ENCODE measurements at places on chromosomes 1 and 21.
A peak's percentile ranks its signal among the peaks of the same experiment; 100 is the strongest.

GRCh38 chr1:38680801-38681510 is 178.6 kb downstream of the RRAGC start:
- DNase-seq, result no peak

GRCh38 chr1:210757677-210758076 is 376.3 kb downstream of the KCNH1 start:
- DNase-seq, result no peak

GRCh38 chr1:16164213-16165072 is 8.6 kb upstream of the EPHA2 start:
- DNase-seq, result no peak

GRCh38 chr1:181369416-181369815 is 113.9 kb upstream of the CACNA1E start:
- no peak for DNase-seq

DNA sequence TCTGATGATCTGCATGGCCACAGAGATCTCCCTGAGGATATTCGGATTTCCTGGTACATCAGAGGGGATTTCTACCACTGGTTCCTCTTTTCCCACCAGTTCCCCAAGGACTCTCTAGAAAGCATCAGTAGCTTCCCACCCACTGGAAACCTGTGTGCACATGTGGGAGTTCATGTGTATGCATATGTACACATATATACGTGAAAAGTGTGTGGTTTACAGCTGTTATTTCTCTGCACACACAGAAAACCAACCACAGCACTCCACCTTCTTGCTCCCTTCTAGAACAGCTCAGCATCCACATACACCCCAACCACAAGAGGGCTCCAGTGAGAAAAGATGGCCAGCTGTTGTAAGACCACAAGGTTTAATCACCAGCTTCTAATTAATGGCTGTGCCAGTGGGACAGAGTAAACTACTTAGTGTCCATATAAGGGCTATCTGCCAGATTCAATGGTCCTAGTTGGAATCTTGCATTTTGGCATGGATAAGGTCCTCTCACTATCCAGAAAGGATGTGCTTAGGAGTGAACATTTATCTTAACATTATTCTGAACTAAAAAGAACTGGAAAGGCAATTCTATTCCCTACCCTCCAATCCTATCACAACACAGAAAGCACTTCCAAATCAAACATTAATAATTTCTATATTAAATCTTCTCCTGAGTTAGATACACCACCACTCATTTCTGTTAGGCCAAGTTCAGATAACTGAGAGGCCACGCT is 24.1 kb downstream of the GPR3 start:
- peak; percentile 71 for DNase-seq

DNA sequence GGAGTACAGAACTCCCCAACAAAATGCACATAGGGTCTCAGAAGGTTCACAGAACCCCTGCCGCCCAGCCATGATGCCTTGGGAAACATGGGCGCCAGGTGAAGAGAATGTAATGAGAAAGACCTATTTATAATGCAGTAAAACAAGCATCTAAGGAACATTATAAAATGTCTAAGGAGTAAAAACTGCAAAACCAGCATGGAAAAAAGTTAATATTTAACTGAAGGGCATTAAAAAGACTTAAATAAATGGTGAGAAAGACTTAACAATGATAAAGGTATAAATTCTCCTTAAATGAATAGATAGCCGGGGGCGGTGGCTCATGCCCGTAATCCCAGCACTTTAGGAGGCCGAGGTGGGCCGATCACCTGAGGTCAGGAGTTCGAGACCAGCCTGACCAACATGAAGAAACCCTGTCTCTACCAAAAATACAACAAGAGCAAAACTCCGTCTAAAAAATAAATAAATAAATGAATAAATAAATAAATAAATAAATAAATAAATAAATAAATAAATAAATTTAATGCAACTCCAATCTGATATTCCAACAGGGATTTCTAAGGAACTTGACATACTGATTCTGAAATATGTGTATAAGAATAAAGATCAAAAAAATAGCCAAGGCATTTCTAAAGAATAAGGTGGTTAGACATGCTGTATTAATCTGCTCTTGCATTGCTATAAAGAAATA is 27.3 kb upstream of the ACOT11 start:
- no peak for DNase-seq

DNA sequence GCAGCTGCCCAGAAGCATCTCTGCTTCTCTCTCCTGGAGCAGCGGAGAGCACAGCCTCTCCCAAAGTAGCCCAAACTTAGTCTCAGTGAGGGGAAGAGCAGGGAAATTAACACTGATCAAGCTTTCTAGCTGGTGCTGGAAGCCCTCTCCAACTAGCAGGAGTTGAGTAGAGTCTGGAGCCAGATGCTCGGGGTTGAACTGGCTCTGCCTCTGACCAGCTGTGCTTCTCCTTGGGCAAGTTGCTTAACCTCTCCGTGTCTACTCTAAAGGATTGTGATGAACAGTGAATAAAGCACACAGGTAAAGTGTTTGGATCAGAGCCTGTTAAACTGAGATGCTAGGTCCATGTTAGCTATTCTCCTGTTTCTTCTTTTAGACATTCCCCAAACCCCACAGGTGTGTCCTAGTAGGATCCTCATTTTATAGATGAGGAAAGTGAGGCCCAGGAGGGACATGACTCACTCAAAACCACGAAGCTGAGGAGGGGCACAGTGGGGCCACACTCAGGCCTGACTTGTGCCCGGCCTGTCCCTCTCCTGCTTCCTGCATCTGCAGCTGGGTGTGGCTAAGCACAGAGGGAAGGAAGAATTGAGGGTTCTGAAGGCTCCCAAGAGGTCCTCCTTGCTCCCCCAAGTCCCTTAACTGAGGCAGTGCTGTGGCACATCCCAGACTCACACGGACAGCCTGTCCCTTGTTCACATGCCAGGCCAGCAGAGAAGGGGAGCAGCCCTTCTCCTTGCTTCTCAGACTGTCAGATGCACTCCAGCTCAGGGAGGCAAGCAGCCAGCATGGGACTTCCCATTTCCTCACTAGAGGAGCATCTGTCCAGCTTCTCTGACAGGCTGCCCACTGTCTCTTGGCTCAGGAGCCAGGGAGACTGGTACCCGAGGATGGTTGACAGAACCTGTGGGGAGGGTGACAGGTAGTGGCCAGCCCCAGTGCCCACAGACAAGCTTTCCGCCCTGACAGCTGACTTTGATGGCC is 152.0 kb upstream of the IGSF21 start:
- no peak for DNase-seq

- no peak for DNase-seq
These were observed 59.5 kb downstream of the TRIM11 start for GRCh38 chr1:228347181-228347580.

DNA sequence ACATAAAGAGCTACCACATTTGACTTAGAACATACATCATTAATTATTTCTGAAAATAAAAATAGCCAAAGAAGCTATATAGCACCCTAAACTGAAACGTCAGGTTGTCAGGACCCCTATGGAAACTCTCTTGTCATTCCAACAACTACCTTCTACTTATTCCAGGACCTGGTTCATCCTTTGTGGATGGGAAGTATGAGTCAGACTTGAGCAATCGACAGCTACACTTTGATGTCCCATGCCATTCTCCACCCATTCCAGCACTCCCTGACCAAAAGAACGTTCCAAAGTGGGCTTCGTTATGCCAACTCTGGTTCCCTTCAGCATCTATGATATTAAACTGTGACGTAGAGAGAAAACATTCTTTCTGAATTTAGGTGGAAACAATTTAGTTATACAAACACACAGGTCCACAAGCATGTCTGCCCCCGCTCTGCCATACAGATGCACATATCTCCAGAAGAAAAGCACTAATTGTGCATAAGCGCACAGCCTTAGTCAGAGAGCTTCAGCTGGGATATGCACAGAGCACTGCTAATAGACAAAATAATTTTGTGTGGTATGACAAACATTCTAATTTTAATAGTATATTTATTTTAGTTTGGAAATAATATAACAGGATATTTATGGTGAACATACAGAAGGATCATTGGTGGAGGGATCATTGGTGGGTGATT is 723.1 kb upstream of the B3GALT2 start:
- DNase-seq, result no peak

- DNase-seq, result no peak
These were observed 480.6 kb downstream of the CAMTA1 start for GRCh38 chr1:7265771-7266371.

DNA sequence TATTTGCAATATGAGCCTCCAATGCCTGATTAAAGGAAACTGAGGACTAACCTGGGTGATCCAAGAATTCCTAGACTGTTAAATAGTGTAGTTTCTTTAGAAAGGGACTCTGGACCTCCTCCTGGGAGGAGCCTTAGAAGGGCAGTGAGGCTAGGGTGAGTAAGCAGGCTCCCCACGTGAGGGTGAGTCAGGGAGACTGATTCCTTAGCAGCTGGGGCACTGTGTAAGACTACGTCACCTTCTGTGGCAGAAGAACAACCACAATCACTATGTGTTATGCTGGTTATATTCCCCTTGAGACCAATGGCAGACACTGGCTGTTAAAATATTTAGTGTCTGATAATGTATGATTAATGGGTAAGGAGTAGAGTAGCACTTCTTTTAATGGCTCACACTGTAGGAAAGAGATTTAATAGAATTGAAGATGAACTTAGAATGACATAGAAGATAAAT is 53.3 kb upstream of the SYT14 start:
- DNase-seq, result peak; percentile 23

GRCh38 chr1:200334661-200335256 is 75.1 kb downstream of the ZNF281 start:
- no peak for DNase-seq

- no peak for DNase-seq
These were observed 58.0 kb downstream of the NGF start for GRCh38 chr1:115280064-115280463.

Measured in activated naive CD4-positive, alpha-beta T cell treated with anti-CD3 and anti-CD28 coated beads, Interleukin-2, amount 10 ng/mL, durations not matched to agents 7 days and 5 days (primary cell).